ENCODE measurements at places on chromosomes 13 and 19.

GRCh38 chr13:110726726-110727125 lies 13.2 kb downstream of the ING1 start:
- no peak for DNase-seq

GRCh38 chr19:16591803-16592556 lies 19.8 kb upstream of the SLC35E1 start:
- DNase-seq, result no peak

DNA sequence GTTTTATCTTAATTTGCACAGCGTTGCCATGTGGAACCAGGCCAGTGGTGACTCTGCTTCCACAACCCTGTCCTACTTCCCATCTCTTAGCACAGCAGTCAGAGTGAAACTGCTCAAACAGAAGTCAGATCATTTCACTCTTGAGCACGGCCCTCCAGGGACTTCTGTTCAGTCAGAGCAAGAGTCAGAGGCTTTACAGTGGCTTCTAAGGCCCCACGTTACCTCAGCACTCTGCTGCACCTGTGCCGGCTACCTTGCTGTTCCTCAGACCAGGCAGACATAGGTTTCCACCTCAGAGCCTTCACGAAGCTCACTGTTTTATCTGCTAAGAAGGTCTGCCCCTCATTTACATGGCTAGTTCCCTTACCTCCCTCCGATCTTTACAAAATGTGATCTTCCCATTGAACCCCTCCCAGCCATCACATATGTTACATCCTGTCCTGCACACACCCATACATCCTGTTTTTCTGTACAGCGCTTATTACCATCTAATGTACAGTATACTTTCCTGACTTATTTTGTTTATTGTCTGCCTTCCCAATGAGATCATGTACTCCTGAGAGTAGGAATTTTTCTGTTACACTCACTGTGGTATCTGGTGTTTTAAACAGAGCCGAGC lies 41.6 kb downstream of the TM9SF2 start:
- DNase-seq, result no peak

- no peak for DNase-seq
Observed at GRCh38 chr19:23525276-23525852, 130.1 kb upstream of the ZNF91 start.

GRCh38 chr13:112740502-112741131 lies 50.8 kb downstream of the ATP11A start:
- no peak for DNase-seq

GRCh38 chr19:28405346-28405742 lies 807.6 kb downstream of the UQCRFS1 start:
- DNase-seq, result no peak

DNA sequence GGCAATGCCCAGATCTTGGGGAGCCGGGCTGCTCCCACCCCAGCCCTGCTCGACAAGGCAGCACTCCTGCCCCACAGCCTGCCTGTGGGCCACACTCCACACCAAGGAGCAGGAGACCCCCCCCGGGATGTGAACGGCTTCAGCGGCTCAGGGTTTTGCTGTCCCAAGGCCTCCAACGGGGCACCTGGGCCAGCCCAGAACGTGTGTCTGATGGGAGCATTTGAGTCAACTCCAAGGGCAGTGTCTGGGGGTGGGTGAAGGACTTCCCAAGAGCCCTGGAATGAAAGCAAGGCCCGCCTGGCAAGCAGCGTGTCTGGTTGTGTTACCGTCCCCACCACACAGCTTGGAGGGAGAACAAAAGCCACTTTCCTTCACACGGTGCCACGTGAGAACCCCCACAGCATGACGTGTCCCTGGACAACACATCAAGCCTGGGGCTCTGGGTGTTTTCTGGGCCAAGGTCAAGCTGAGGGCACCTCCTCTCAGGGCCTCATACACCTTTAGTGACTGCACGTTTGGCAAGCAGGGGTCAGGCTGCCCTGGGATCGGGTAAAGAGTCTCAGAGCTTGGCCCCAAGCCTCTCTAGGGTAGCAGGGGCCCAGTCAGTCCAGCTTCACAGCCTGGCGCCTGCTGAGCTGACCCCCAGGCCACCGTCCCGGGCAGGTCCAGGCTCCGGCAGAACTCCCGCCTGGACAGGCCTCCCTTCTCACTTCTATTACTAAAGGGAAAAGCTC lies 6.0 kb downstream of the C13orf46 start:
- no peak for DNase-seq

DNA sequence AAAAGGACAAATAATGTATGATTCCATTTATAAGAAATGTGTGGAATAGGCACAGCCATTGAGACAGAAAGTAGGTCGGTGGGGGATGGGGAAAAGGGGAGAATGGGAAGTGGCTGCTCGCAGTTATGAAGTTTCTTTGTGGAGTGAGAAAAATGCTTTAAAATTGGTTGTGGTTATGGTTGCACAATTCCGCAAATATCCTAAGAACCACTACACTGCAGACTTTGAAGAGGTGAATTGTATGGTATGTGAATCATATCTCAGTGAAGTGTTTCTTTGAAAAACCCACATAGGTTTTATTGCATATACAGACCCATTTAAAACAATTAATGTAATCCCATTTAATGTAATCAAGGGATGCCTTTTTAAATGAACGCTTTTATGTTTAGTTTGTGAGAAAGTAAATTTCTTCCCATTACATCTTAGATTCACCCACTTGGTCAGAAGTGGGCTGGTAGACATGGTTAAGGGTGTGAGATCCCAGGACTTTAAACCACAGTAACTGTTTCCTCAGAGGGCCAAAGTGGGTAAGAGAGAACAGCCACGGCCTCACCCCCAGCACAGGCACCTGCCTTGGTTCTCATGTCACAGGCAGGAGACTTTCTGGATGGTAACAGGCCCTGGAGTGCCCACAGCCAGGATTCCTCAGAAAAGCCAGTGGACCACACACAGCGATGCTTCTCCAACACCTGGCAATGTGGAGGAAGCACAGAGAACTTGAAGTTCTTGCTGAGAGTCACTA lies 119.3 kb upstream of the GJB6 start:
- no peak for DNase-seq

DNA sequence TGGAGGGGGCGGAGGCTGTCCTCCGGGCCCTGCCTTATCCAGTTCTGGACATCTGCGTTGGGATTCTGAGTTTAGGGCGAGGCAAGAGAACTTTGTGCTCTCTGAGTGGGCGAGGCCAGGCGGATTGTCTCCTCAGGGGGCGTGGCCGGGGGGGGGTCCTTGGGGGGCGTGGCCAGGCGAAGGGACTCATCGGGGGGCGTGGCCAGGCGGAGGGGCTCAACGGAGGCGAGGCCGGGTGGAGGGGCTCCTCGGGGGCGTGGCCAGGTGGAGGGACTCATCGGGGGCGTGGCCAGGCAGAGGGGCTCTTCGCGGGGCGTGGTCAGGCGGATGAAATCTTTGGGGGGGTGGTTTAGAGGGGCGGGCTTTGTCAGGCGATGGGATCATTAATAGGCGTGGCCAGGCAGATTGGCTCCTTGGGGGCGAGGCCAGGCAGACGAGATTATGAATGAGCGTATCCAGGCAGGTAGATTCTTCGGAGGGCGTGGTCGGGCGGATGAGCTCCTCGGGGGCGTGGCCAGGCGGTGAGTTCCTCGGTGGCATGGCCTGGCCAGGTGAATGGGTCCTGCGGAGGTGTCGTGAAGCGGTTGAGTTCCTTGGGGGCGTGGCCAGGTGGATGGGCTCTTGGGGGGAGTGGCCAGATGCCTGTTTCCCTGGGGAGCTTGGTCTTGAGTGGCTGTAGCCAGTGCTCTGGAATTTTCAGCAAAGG lies 10.3 kb upstream of the CACNG7 start:
- no peak for DNase-seq

DNA sequence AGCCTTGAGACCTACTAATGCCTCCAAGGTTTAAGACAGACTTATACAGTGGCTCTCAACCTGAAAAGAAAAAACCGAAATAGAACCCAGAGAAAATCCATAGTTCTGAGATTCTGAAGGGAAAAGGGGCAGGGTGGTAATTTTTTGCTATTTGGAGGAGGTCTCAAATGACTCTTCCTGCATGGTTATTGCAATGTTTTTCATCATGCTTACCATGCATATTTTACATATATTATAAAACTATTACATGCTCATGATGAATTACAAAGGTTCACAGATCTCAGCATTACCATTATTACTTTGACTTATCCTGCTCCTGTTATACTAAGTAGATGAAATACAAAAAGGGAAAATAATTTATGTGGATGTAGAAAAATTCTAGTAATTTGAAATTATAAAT lies 47.6 kb downstream of the N4BP2L2 start:
- DNase-seq, result no peak

DNA sequence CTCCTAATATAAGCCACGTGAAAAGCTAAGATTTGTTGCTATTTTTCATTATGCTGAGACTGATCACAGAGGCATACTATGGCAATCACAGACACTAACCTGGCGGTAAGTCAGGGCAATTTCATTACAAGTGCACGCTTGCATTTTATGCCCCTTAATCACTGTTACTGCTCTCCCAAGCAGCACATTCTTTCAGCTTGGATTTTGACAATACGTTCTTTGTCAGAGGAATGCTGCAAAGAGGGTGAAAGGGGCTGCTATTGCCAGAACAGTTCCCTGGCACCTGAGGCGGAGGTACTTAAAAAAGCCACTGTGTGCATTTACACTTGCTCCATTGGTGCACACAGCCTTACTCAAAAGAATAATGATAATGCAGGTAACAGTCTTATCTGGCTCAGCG lies 346.6 kb downstream of the RFC3 start:
- DNase-seq, result no peak

GRCh38 chr19:47381653-47382279 lies 32.7 kb downstream of the DHX34 start:
- DNase-seq, result no peak

DNA sequence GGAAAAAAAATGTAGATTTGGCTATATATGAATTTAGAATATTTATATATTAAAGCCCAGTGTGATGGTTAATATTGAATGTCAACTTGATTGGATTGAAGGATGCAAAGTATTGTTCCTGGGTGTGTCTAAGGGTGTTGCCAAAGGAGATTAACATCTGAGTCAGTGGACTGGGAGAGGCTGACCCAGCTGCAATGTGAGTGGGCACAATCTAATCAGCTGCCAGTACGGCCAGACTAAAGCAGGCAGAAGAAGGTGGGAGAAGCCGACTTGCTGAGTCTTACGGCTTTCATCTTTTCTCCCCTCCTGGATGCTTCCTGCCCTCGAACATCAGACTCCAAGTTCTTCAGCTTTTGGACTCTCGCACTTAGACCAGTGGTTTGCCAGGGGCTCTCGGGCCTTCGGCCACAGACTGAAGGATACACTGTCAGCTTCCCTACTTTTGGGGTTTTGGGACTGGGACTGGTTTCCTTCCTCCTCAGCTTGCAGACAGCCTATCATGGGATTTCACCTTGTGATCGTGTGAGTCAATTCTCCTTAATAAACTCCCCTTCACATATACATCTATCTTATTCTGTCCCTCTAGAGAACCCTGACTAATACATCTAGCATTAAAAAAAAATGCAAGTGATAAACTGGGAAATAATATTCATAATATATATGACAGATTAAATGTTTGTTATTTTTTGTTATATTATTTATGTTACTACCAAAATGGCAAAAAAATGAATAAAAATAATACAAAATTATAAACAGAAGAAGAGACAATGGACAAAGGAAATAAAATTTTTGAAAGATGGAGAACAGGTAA lies 122.4 kb downstream of the DLEU7 start:
- no peak for DNase-seq

DNA sequence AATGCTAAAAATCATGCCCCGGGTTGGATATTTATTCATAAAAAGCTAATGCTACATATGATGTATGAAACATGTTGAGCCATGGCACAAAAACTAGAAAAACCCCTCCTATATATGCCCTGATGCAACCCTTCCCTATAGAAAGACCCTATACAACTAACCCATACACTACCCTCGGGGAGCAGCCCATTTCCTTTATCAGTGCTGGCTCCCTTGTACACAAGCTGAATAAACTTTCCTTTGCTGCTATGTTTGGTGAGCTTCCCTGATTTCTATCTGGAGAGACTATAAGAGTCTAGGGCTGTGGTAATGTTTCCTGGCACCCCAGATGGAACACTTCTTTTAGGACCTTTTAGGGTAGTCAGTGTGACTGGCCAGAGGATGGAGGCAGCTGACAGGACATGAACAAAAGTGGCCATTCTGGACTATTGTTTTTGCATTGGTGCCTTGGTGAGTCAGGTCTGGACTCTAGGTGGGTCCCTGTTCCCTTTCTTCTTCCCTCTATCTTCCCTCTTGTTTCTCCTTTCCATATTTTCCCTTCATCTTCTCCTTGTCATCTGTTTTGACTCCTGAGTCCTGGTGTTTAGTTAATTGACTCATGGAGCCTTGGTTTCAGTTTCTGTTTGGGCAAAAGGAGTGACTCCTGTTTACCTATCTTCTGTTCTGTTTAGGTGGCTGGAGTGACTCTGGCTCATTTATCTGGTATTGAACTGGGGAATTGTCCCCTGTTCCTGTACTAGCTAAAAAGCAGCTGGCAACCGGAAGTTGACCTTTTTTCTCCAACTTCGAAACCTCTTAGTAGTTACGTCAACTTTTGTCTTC lies 1321.8 kb upstream of the PCDH9 start:
- DNase-seq, result no peak

- DNase-seq, result no peak
Observed at GRCh38 chr13:91134803-91135184, 212.7 kb upstream of the MIR17HG start.
